ENCODE measurements at places on chromosomes 11 and 22.
A peak's percentile ranks its signal among the peaks of the same experiment; 100 is the strongest.

GRCh38 chr11:119643212-119643875 lies 85.7 kb downstream of the NECTIN1 start:
- no peak for DNase-seq

DNA sequence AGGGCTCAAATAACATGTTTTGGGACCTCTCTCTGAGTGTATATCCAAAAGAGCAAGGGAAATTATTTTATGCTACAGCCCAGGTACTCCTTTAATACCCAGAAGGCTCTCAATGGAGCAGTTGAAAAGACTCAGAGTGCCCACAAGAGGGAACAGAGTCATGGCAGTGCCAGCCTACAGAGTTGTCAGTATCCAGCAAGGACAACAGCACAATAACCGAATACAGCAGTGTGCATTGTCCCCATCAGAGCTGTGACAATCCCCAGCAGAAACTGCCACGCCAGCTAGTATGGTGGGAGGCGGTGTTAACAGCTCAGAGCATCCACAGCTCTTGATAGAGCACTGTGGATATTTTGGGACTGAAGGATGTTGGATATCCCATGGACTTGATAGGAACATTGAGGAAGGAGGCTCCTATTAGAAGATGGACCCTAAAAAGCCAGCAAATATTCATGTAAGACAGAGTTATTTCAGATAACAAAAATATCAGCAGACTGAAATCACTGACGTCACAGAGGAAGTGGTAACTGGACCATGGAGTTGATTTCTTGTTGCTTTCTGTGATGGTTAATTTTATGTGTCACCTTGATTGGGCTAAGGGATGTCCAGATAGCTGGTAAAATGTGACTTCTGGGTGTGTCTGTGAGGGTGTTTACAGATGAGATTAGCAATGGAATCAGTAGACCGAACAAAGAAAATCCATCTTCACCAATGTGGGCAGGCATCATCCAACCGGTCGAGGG lies 17.7 kb upstream of the PAFAH1B2 start:
- DNase-seq, result no peak

DNA sequence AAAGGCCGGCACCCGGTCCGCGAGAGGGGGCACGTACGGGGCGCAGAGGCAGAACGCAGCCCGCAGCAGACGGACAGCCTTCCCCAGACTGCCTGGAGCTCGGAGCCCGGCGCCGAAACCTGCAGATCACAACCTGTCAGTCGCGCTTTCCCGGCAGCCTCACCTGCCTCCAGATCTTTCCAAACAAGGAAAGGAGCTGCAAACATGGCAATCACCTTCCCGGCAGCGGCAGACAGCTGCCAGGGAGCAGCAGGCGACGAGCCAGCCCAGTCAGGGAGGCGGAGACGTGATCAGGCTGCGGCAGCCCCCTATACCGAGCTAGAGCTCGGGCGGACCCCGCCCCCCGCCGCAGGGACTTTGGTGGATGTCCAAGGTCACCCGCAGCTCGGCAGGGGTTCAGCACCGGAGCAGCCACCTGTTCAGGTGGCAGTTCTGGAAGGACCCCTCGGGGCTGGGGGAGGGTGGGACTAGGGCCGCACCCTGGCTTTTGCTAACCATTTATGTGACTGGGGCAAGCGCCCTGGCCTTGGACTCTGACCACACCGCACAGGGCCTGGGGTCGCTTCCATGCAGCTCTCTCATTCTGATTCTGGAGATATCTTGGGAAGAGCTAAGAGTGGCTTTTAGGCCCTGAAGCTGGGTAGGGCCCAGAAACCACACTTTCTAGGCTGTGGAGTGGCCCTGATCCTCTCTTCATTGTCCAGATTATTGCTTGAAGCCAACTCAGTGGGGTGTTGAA lies 143.8 kb downstream of the NECTIN1 start:
- no peak for DNase-seq

GRCh38 chr11:132942611-132943356 lies 589.5 kb downstream of the OPCML start:
- DNase-seq, result no peak

DNA sequence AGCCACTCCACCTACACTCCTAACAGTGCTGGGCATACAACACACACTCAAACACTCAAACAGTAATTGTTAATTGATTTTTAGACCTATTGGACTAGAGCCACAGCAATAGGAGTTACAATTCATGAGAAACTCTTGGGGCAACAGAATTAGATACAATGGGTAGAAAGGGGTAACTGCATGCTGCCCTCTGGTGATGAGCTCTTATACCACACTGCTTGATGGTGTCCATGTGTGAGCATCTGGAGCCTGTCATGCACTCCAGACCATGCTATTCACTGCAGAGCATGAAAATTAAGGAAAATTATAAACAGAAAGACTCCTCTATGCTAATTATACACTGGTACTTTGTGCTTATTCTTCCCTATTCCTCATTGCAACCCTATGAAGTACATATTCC lies 975.5 kb upstream of the CCDC90B start:
- no peak for DNase-seq

GRCh38 chr11:3885855-3886254 lies 30.4 kb downstream of the STIM1 start:
- no peak for DNase-seq

GRCh38 chr11:66676282-66676919 lies 1.3 kb downstream of the RBM4B start:
- DNase-seq, result no peak

DNA sequence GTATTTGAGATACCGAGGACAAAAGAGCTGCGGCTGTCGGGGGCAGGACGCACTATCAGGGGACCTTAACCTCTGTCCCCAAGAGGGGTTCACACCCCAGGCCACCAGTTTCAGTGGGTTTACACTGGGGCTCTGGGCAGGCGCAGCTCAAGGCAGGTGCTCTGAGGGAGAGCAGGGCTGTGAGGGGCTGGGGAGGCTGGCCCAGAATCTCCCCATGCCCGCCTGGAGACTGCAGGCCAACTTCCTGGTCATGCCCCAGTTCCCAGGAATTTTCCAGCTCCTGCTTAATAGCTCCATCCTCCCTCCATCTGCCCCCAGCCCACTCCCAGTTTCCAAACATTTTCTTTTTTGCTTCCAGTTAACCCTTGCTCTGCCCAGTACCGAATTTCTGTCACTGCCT lies 7.6 kb upstream of the PGA3 start:
- DNase-seq, result no peak

- no peak for DNase-seq
Measured at GRCh38 chr22:19840955-19841640, 13.6 kb downstream of the GNB1L start.

GRCh38 chr11:2072551-2073261 lies 66.5 kb downstream of the IGF2 start:
- DNase-seq, result no peak

DNA sequence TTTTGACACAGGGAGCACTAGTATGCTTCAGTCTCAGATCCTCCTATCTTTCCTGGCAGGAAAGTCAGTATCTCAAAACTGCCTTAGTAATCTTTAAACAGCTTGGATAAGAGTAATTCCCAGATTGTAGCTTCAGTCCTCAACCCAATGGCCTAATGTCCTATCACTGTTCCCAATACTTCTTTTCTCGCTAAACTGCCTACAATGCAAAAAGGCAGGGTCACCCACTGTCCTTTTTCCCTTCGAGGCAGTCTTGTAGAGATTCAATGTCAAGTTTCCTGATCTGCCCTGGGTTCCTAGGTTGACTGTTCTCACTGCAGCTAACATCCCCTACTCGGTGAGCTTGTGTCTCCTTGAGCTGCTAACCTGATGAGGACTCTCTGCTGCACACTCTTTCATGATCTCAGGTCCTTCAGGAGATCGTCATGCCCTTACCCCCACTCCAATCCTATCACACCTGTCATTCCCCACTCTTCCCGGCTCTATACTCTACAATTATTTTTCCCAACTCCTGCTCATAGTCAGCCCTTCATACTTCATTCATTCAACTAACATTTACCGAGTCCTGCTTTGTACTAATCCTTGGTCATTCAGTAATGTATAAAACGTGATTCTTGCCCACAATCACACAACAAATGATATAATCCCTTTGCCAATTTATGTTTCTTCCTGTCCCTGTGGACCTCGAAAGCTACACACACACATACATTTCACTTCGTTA lies 904 bp downstream of the C2CD3 start:
- DNase-seq, result no peak

- peak; percentile 53 for DNase-seq
Measured at GRCh38 chr22:41833369-41834004, 582 bp downstream of the SREBF2 start.

DNA sequence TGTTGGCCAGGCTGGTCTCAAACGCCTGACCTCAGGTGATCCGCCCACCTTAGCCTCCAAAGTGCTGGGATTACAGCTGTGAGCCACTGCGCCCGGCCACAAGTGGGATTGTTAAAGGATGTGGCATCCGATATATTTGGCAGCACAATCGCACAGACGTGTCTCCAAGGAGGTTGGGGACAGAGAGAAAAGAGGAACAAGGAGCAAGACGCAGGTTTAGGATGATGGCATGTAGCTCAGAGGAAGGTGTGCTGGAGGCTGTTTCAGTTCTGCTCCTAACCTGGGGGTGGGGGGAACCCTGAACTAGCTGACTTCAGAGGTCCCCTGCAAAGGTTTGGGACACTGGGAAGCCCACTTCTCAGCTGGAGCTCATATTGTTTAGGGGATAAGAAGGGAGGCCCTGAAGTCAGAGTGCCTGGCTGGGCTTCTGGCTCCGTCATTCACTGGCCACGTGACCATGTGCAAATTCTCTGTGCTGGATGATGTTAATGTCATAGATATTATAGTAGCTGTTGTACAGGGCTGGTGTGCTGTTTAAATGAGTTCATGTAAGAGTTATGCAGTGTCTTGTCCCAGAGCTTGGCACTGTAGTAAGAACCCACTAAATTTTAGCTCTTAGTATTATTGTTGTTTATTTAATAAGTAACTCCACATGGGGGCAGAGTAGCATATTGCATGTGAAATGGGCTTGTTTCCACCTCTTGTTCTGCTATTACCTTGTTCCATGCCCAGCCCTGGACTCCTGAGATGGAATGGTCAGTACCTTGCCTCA lies 129.7 kb downstream of the ST3GAL4 start:
- no peak for DNase-seq

DNA sequence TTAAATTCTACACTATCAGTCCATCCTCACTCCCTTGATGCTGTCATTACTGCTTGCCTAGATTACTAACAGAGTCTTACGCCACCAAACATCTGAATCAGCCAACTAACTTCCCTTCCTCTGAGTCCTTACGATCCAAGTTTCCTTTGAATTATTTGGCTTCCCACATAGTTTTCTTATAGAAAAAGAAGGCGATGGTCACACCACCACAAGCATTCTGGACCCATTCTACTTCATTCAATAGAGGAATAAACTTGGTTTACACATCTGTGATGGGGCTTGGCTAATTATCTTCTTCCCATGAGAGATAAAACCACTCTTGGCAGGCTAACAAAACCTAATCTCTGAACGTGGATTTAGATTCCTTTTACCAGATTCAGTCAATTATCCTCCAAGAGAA lies 35.0 kb downstream of the INTS4 start:
- DNase-seq, result no peak

DNA sequence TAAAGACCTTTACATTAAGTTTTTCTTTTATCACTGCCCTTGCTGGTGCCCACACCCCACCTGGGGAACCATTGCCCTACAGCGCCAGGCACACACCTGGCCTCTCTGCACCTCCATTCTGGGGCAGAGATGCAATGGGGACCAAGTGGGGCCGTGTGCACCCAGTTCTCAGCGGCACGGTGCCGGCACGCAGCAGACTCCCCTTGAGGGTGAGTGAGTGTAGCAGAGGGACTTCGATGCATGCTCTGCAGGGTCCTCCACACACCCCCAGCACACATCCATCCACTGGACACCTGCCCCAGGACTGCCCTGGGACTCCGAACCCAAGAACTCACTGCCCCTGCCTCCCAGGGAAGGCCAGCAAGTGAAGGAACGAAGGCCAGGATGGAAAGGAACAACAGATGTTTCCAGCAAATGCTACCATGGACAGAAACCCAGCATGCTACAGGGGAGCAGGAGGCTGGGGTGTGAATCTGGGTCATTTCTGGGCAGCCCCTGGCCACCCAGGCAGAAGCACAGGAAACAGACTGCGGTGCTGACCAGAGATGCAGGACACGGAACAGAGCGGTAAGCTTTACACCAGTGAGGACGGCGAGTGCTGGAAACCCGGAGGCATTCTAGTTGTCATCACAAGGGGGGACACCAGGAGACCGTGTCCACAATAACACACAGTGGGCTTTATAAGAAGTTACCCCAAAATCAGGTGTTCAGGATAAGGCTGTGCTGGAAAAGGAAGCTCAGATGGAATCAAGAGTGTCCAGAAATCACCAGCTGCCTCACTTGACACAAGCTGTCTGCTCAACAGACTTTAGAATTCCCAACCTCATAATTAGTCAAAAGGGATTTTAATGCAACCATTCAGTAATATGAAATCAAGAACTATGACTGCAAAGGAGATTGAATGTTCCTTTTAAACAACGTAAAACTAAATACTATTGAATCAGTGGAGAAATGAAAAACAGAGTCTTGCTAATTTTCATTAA lies 32.7 kb upstream of the MOB2 start:
- no peak for DNase-seq

- peak; percentile 10 for DNase-seq
Measured at GRCh38 chr22:21025266-21025665, 7.1 kb downstream of the SLC7A4 start.

- no peak for DNase-seq
Measured at GRCh38 chr11:95200781-95201457, 30.1 kb downstream of the SESN3 start.

DNA sequence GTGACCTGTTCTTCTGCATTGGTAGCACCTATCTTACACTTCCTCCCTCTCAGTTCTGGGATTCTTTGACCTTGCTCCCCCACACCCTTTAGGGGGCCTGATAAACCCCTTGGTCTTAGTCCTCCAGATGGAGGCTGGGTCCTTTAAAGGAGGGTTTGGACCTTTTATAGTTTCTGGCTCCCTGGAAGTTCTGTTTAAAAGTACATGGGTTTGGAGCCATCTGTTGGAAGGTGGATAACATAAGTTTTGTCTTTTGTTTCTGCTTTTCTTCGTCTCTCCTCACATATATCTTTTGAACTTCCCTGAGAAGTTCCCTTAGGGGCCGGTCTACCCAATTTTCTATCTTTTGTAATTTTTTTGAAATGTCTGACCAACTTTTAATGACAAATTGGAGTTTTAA lies 17.9 kb upstream of the HYLS1 start:
- DNase-seq, result no peak

GRCh38 chr11:105203569-105204240 lies 64.1 kb upstream of the CARD18 start:
- DNase-seq, result no peak

GRCh38 chr22:46295277-46295971 lies 1.2 kb upstream of the GTSE1 start:
- no peak for DNase-seq

DNA sequence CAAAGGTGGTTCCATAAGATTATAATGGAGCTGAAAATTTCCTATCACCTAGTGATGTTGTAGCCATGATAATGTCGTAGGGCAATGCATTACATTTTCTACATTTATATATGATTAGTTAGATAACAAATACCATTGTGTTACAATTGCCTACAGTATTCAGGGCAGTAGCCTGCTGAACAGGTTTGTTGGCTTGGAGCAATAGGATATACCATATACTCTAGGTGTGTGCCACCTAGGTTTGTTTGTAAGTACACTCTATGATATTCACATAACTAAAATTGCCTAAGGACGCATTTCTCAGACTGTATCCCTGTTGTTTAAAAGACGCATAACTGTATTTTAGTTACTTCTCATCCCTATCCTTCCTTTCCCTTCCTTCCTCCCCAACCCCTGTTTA lies 13.6 kb downstream of the PLEKHB1 start:
- DNase-seq, result no peak

- DNase-seq, result no peak
Measured at GRCh38 chr11:65125197-65126056, 3.3 kb downstream of the MRPL49 start.

GRCh38 chr11:70786021-70786665 lies 387.8 kb downstream of the CTTN start:
- DNase-seq, result no peak

- DNase-seq, result no peak
Measured at GRCh38 chr11:125167954-125168835, 3.6 kb downstream of the PKNOX2 start.

Data from CD4-positive, alpha-beta T cell treated with Interleukin-1 beta for 1 hour (primary cell).